ENCODE measurements at places on chromosomes 2 and 18. TPM values are rescaled to one million over a fixed set of nuclear protein-coding genes. Genes with fewer than 3 reads are reported as not detected.

CD8B gene
- 0.71 TPM for total RNA-seq

ONECUT2 gene
- 0.87 TPM for total RNA-seq

TOGARAM2 gene
- 0.62 TPM for total RNA-seq

CTDSP1 gene
- total RNA-seq: 25.4 TPM

CDK5R2 gene
- total RNA-seq: 0.26 TPM

SERPINB3 gene
- 0.11 TPM for total RNA-seq

HRH4 gene
- not detected for total RNA-seq

CROCC2 gene
- not detected for total RNA-seq

SOCS6 gene
- total RNA-seq: 14.5 TPM

MOCOS gene
- total RNA-seq: 5.3 TPM

TRIP12 gene
- 146 TPM for total RNA-seq
